ENCODE measurements at places on chromosomes 5 and 9. TPM values are rescaled to one million over a fixed set of nuclear protein-coding genes. Genes with fewer than 3 reads are reported as not detected.

DNA sequence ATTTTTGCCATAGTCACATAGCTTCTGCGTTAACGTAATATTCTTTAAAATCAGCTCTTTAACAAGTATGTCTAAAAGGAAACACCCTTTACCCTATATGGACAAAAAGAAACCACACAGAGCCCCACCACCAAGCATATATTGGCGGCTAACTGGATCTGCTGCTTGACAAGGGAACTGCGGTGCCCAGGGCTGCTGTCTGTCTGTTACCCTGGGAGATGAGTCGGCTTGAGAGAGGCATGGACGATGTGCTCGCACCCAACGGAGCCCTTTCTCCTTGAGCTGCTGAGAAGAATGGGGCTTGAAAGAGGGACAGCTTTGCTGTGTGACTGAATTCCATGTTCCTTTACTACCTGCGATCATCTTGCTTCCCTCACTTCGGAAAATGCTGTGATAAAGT is 158.6 kb upstream of the SHB start:
- no peak for DNase-seq

The PDGFRB gene
- 1.8 TPM for total RNA-seq

The NMUR2 gene
- total RNA-seq: not detected

The SVEP1 gene
- 0.05 TPM for total RNA-seq

The PRSS3 gene
- 1.0 TPM for total RNA-seq
